A375 (cell line): ENCODE measurements at places on chromosomes 1 and 21. TPM values are rescaled to one million over a fixed set of nuclear protein-coding genes. Genes with fewer than 3 reads are reported as not detected.

The NPHS2 gene
- total RNA-seq, result 0.19 TPM in 1 of 2 replicates, not detected in the other

The VANGL2 gene
- 1.3 and 1.4 TPM in 2 replicates for total RNA-seq

The FMO1 gene
- not detected in 2 replicates for total RNA-seq

The PTGS2 gene
- total RNA-seq, result 0.60 and 0.80 TPM in 2 replicates

The RYR2 gene
- total RNA-seq, result 8.0 and 9.2 TPM in 2 replicates

The RCC1 gene
- 79.6 and 80.3 TPM in 2 replicates for total RNA-seq
